ENCODE measurements at places on chromosomes 3 and 15.

- no peak for DNase-seq
Observed at GRCh38 chr3:62755285-62755684, 119.9 kb downstream of the CADPS start.

- DNase-seq = peak; percentile 49
Observed at GRCh38 chr15:62138124-62138523, 27.0 kb downstream of the C2CD4B start.

DNA sequence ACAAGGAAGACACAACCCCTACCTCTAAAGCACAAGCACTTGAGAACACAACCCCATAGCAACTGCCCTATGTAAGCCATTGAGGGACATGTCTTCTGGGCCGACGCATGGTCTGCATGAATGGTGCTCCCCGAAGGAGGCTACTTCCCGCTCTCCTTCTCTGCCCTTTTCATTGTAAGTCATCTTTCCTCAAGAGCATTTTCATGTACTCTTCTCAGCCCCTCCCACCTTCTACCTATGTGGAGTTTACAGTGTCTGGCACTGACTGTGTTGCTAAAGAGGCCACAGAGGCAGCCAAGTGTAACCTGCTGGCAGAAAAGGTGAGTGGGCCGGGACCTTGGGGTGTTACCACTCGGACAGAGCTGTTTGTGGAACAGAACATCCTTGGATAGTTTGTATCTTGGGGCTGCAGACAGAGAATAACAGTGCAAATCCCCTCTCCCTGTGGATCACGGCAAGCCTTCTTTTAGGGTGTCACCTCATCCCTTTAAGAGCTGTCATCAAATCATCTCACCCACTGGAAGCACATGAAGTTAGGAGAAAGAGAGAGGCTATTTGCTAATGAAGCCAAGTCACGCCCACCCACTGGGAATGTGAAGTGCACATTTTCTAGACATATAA lies 5.6 kb downstream of the AHSG start:
- no peak for DNase-seq

DNA sequence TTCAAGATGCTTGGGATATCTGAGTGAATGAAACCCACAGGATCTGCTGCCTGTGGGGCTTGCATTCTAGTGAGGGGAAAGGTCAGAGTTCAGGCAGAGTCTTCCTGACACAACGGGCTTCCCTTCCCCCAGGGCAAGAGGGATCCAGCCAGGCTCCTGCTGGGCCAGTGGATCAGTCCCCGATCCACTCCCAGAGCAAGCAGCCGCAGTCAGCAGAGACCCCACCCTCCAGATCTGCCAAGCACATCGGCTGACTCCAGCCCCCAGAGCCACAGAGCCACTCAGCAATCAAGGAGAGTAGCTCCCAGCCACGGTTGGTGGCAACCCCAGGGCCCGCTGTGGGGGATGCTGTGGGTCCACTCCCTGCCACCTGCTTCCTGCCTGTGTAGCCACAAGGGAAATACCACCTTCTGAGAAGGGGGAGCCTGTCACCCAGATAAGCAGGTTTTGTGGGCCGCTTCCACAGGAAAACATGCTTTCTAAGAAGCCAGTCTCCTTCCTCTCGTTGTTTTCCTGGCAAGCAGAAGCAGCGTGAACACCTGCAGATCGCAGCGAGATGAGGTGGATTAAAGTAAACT lies 44.9 kb downstream of the CPN2 start:
- DNase-seq = no peak

DNA sequence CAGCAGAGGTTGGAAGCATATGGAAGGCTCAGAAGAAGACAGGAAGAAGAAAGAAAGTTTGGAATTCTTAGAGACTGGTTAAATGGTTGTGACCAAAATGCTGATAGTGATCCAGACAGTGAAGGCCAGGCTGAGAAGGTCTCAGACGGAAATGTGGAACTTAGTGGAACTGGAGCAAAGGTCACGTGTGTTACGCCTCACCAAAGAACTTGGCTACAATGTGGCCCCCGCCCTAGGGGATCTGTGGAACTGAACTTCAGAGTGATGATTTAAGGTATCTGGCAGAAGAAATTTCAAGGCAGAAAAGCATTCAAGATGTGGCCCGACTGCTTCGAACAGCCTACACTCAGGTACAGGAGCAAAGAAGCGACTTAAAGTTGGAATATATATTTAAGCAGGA lies 83.1 kb downstream of the MYO5A start:
- DNase-seq = no peak

DNA sequence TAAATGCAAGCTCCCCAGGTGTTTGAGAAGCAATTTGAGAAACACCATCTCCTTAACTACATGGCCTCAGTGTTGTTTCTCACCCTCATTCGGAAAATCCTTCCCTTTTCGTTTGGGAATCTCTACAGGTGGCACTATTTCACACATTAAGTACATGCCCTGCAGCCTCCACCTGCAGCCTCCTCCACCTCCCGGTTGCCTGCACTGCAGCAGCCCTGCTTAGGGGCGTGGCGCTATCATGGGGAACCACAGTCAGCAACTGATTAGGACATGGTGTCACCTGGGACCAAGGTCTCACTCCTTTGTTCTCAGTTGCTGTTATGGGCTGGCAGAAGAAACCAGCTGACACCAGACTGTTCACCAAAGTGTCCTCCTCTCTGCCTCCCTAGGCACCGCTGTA lies 11.7 kb upstream of the ZNF774 start:
- DNase-seq = no peak

DNA sequence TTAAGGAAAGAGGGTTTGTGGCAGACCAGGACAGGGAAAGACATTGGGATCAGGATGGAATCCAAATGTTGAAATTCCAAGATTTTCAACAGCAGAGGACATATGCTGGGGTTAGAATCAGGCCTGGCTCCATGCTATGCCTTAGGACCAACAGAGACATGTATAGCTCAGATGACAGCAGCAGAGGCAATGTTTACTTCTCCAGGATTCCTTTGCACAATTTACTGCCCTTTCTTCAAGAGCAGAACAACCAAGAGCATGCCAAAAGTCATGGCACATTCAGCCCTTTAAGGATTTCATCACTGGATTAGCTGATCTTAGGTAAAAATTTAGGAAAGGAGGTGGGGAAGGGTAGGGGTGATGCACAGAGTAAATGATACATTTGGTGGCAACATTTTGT lies 69.6 kb upstream of the GSK3B start:
- DNase-seq = no peak

- DNase-seq = peak; percentile 66
Observed at GRCh38 chr15:36133742-36134141, 445.7 kb upstream of the CDIN1 start.

GRCh38 chr3:156582532-156583183 lies 27.7 kb upstream of the SSR3 start:
- DNase-seq = no peak

DNA sequence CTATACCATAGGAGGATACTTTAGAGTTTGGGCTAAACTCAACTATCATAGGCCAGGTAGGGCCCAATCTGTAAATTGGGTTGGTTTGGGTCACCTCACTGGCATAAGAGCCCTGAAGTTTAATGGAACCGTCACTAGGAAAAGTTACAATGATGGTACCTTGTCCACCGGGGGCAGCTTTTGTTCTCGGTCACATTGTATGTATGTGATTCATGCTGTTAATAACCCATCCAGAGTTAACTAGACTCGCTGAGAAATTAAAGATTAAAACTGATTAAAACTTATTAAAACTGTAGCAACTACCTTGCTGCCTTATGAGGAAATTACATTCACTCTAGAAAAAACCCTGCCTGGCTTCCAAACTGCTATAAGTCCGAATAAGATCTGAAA lies 145.0 kb upstream of the TMCO5A start:
- DNase-seq = no peak

GRCh38 chr3:142215106-142215505 lies 10.3 kb downstream of the GK5 start:
- peak; percentile 12 for DNase-seq

DNA sequence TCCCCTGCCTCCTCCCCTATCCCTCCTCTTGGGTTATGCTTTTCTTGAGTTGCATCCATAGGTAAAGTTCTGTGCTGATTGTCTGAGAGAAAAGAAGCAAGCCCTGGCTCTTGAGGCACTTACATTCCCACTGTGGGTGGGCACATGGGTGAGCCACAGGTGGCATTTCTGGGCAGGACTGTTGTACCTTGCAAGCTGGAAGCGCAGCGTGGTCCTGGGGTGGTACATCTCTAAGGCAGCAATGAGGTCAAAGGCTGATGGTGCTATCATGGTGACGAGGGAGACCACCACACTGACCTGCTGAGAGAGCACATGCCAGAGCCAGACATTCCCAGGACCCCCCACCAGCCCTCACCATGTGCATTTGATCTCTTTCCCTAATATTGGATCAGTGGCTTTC lies 24.7 kb downstream of the TMC3 start:
- DNase-seq = no peak

- DNase-seq = peak; percentile 23
Observed at GRCh38 chr3:27387625-27388024, 18.4 kb upstream of the NEK10 start.

DNA sequence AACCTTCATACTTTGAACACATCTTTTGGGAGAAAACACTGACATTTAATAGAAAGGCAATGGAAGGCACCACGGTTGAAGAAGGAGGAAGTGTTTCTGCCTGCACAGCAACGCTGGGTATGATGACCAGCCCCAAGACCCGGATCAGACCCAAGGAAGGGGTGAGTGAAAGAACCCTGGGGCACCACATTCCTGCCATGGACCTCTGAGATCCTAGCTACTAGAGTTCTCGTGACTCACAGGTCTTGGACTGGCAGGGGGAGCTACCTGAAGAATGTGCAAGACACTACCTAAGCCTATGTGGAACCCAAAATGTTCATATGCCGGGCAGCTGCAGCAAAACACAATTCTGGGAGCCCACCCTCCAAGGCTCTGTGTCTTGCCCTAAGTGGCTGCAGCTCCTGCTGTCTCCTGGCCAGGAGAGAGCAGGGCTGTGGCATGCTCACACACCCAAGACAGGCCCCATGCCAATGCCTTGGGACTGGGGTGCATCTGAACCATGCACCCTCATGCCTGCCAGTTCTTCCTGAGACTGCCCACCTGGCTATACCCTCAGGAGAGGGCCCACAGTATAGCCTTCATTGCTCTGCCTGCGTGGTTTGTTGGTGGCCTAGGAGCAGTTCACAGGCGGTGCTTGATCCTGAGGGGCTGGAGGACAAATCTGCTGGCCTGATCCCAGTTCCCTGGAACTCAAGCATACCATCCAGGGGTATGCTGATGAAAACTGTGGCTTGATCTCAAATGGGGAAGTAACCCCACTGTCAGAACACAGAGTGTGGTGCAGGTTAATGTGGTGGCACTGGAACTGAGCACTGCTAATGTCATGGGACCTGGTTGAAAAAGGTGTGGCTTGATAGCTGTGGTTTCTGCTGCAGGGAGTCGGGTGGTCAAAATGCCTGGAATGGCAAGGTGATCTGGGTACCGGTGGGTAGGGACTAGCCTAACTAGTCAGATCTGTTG lies 353.3 kb upstream of the ARHGEF26 start:
- no peak for DNase-seq

DNA sequence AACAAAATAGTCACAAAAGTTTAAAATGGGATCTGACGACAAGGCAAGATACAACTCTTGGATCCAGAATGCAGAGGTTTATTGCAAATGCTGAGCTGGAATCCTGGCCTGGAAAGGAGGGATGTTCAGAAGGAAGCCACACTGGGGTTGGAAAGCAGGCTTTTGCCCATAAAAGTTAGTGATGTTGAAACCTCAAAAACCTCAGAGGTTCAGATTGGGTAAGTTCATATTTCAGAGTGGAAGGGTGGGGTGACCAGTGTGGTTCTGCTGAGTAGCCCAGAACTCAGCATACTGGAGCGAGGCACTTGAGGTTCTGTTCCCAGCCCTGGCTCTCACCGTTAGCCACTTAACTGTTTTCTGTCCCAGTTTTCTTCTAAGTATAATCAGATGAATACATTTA lies 114.0 kb upstream of the OSTN start:
- DNase-seq = peak; percentile 41

DNA sequence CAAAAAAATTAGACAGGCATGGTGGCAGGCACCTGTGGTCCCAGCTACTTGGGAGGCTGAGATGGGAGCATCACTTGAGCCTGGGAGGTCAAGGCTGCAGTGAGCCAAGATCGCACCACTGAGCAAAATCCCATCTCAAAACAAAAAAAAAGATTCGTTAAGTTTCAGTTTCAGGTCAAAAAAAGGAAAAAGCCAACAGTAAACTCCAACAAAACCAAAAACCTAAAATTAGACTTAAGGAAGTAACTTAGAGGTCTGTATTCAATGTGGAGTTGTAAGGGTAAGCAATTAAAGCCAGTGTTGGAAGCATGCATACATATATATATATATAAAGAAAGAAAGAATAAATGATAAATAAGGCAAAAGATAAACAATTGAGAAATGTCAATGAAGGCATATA lies 11.8 kb downstream of the KPNA1 start:
- no peak for DNase-seq

DNA sequence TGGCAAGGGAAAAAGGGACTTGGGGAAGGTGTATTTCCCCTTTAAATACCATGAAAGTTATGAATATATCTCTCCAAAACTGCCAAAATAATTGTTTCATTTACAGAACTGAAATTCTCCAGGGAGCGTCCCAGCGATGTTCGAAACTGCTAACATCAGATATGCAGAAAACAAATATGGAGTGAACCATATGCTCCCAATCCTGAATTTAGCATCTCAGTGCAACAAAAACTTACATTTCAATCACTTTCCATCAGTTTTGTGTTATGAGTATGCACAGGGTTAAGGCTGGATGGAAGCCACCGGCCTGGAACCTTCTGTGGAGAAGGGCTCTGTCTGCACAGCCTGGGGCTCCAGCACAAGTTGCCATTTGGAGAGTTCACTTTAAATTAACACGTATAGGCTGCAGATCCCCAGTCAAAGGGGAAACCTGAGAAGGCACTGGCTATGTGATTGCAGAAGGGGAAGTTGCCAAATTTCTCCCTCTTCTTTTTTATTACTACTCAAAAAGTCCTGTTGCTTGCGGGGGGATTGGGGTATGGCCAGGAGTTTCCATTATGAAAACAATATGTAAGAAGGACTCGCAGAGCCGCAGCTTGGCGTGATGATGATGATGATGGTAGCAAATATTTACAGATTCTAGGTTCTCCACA lies 56.9 kb upstream of the FOXP1 start:
- DNase-seq = no peak

DNA sequence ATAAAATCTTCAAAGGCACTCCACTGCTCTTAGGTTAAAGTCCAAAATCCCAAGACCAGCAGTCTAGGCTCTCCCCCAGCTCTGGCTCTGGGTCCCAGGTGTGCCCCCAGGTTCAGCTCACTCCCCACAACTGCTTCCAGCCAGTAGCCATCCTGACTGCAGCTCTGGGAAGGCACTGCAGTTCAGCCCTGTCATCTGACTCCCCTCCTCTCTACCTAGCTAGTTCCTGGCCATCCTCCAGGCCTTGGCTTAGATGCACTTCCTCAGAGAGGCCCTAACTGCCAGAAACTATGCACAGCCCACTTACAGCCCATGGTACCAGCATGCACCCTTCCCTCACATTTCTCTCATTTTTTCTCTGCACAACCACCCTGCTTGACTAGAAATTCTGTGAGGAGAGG lies 25.5 kb downstream of the TBC1D2B start:
- DNase-seq = peak; percentile 70
